ENCODE measurements at places on chromosomes 7 and 10.

- DNase-seq, result no peak
These were observed 13.7 kb downstream of the VIM start for GRCh38 chr10:17241611-17242333.

- no peak for DNase-seq
These were observed 338.7 kb upstream of the LRRTM3 start for GRCh38 chr10:66586897-66587679.

DNA sequence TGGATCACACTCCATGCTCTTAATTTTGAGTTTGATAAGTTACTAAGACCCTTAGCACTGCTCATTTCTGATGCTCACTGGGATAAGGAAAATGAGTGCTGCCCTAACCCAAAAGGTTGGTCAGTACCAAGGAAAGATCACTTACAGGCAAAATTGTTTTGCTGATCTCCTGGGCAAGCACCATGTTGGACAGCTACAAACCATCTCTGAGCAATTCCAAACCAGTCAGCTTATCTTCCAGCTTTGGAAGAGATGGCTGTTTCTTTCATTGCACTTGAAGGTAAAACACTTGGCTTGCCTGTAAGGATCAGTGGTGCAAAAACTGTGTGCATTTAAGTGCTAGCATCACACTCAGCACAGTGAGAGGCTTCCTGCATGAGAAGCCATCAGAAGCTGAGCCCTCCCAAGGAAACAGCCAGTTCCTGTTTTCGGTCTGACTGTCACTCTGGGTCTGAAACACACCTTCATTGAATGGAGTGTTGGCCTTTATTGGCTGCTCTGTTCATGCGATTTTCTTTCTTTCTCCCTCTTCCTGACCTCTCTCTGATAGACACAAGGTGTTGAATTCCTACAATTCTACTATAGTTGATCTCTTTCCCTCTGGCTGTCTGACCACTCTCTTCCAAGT, 126.4 kb upstream of the GHITM start:
- no peak for DNase-seq

DNA sequence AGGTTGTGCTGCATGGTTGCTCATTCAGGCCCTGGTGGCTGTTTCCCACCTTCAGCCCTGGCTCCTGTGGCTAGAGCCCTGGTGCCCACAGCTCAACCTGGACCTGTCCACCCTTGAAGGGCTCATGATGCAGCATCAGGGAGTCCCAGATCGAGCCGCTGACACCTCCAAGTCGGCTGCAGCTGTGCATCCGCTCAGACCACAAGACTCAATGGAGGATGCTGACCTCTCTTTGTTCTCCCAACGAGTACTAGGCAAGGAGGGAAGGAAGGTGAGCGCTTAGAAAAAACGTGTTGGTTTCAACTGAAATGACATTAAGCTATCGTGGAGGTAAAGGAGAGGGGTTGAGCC, 9.5 kb upstream of the C10orf95 start:
- DNase-seq, result no peak

- no peak for DNase-seq
These were observed 4.9 kb upstream of the CLDN3 start for GRCh38 chr7:73774923-73775322.

GRCh38 chr7:116363637-116364432, 135.7 kb upstream of the CAV2 start:
- DNase-seq, result no peak

GRCh38 chr10:122279725-122280141, 8.6 kb downstream of the BTBD16 start:
- DNase-seq, result no peak

DNA sequence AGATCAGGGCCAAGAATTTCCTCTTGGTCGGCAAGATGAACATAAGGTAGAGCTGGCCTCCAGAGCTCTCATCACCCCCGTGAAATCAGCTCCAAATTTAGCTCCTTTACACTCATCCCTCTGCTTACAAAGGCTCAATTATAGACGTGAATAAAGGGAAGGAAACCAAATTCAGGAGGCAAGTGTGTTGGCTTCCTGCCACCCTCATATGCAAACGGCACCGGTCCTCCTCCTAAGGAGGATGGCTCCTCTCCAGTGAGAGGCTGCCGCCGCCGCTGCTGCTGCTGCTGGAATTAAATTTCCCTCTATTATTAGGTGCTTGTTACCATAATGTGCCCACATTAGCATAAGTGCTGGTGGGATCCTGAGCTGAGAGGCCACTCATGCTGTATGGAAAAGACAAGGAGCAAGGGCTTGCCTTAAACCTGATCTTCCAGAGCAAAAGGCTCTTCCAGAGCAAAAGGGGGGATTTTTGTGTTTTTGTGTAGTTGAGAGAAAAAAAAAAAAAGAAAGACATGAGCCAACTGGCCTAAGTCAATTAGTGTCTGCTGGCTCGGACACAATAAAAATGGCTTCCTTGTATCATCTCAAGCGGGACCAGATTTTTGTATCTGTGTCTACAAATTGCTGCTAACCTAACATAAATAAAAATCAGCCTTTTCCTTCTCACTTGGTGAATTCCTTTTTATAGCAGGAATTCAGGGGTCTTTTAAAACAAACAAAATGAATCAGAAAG, 68.4 kb downstream of the CDHR3 start:
- DNase-seq, result no peak

- DNase-seq, result peak; percentile 11
These were observed 234.4 kb upstream of the IMMP2L start for GRCh38 chr7:111796671-111797070.

DNA sequence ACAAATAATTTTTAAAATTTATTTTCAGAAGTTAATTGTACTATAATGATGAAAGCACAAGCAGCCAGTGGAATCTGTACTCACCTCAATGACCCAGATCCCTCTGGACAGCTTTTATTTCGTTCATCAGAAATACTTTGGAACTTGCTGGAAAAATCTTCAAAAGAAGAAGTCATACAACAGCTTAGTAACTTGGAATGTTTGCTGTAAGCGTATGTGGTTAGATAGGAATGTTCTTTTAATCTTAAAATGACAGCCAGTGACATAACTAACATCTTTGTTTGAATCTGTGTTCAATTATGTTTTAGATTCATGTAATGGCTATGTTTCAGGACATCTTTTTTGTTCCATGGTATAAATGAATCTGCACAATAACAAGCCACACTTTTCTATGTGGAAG, 26.8 kb downstream of the CFAP69 start:
- DNase-seq, result no peak

DNA sequence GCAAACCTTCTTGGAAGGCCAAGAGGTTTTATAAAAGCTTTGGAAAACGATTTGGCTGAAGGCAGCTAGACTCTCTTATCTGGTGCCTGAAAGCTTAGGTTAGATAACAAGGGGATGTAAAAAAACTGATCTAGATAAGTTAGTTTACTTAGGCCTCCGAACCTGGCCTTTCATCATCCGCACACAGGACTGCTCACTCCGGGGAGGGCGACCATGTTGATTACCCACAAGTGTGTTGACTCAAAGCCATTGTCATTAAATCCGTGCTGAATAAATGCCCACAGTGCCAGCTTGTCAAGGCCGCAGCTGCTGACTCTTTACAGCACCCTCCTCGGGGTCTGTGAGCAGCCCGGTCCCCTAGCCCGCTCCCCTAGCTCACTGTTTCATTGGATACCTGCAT, 112.3 kb downstream of the ZFAND4 start:
- DNase-seq, result no peak

DNA sequence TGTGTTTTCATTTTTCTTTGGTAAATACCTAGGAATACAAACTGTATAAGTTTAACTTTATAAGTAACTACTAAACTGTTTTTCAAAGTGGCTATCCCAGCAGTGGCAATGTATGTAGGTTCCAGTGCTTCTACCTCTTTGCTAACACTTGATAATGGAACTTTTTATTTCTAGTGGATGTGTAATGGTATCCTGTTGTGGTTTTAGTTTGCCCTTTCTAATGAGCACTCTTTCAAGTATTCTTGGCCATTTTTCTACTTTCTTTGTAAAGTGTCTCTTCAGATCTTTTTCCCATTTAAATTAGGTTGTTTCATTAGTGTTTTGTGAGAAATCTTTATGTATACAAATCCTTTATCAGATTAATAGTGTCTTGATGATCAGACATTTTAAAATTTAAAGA, 4.6 kb downstream of the KIF20B start:
- no peak for DNase-seq
